Cardiac septum (tissue), 1 donor: ENCODE measurements at places on chromosomes 6 and 20. TPM values are rescaled to one million over a fixed set of nuclear protein-coding genes. Genes with fewer than 3 reads are reported as not detected.

GRCh38 chr6:148250975-148251685 is 91.5 kb upstream of the SASH1 start:
- DNase-seq: no peak

DNA sequence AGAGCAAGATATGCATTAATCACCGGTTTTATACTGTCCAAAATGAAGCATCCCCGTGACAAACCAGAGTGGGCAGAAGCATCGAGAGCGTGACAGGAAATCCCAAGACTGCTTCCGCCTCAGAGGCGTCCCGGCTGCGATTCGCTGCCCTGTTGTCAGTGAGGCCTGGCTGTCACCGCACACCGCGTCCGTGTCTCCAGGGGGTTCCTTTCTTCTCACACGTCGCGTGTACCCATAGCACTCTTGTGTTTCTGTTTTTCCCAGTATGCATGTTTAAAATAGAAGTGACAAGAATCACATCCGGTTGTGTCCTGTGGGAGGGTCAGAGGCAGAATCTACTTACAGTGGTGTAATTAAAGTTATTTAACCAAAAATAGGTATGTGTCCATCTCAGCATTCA is 8.3 kb upstream of the ADRM1 start:
- DNase-seq: no peak

GRCh38 chr6:26103141-26103769 is 16.0 kb downstream of the HFE start:
- DNase-seq: no peak

DNA sequence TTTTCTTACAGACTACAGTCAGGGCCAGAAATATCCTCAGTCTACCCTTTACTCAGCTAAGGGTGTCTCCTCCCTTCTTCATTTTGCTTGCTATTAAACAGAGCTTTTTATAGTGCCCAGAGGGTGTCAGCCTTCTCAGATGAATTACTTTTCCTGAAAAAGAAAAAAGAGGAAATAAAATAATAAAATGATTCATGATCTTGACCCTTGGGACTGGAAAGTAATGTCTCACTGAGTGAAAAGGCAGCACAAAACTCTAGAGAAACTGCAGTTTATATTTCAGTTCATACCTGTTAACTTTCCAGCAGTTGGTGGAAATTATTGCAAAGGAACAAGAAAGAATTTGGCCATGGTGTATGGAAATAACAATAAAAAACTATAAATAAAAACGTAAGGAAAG is 170.6 kb downstream of the IBTK start:
- no peak for DNase-seq

GRCh38 chr6:170448317-170448716 is 104.8 kb downstream of the PSMB1 start:
- DNase-seq: no peak

DNA sequence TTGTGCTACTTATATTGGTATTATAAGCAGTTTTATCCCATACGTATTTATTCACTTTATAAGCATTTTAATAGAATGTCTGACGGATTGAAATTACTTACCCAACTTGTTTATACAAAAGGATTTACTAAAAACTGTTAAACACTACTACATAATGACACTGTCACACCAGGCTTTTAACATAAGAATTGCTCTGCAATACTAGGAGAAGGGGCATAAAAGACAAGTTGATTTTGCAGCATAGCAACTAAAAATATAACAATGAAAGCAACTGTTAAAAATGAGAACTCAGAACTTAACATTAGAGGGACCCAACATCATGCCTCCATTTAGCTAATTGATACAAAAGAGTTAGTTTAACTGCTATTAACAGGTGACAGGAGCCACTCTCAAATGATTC is 995.3 kb downstream of the PHF3 start:
- no peak for DNase-seq

GRCh38 chr6:42066156-42066675 is 15.9 kb downstream of the TAF8 start:
- DNase-seq: no peak

DNA sequence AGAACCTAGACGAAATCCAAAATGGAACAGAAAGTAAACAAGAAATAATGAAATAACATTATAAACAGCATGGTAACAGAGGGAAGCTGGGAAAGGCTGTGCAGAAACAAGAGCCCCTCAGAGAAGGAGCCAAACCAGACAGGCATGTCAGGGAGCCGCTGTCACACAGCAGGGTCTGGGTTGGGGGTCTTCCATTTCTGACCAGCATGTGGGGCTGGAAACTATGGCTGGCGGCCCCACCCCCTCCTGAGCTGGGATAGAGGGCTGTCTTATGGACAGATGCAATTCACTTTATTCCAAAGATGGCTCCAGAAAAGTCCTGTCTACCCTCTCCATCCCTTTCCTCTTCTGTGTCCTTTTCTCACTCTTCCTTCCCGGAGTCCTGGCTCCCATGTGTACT is 27.3 kb downstream of the C6orf89 start:
- no peak for DNase-seq

MCM3 gene
- 21.0 TPM for total RNA-seq

RAB44 gene
- total RNA-seq: 0.11 TPM

MUC22 gene
- total RNA-seq: not detected

SDHAF4 gene
- 14.7 TPM for total RNA-seq

SLC25A27 gene
- 25.6 TPM for total RNA-seq

TEAD3 gene
- 63.3 TPM for total RNA-seq

MMUT gene
- 33.6 TPM for total RNA-seq

MCM8 gene
- 6.1 TPM for total RNA-seq
